Caco-2 (cell line): ENCODE measurements at places on chromosomes 2 and 18. TPM values are rescaled to one million over a fixed set of nuclear protein-coding genes. Genes with fewer than 3 reads are reported as not detected.
A peak's percentile ranks its signal among the peaks of the same experiment; 100 is the strongest.

- DNase-seq: peak; percentile 12
Observed at GRCh38 chr2:45330637-45331409, 280.2 kb downstream of the SRBD1 start.

GRCh38 chr2:86229221-86229620 is 30.0 kb downstream of the MRPL35 start:
- DNase-seq: no peak

The GALR1 gene
- total RNA-seq: not detected in 2 replicates

The PPP1R1C gene
- total RNA-seq: 2.8 and 3.9 TPM in 2 replicates

The CMPK2 gene
- total RNA-seq: 0.52 and 0.53 TPM in 2 replicates

- DNase-seq: no peak
Observed at GRCh38 chr2:95349568-95350322, 52.6 kb downstream of the KCNIP3 start.

GRCh38 chr2:46163098-46163430 is 134.1 kb upstream of the EPAS1 start:
- no peak for DNase-seq

The CNGA3 gene
- total RNA-seq: not detected in 2 replicates
